Upper lobe of right lung (tissue), 1 donor: ENCODE measurements at places on chromosomes 1 and 21.

DNA sequence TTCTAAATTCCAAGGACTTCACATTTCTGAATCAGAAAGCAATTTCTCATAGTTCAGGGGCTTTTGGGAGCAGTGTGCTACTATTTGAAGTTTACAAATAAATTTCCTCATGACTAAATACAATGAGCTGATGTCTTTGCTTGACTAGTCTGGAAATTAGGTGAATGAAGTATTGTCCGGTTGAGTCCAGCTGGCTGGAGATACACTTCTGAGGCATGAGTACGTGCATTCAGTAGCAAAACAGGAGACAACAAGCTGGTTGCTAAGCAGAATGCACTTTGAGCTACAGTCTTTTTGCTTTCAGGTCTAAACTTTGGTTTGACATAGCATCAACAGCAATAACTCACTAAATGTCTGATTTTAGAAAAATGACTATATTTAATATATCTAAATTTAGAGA lies 27.1 kb downstream of the ZNHIT6 start:
- DNase-seq, result no peak

DNA sequence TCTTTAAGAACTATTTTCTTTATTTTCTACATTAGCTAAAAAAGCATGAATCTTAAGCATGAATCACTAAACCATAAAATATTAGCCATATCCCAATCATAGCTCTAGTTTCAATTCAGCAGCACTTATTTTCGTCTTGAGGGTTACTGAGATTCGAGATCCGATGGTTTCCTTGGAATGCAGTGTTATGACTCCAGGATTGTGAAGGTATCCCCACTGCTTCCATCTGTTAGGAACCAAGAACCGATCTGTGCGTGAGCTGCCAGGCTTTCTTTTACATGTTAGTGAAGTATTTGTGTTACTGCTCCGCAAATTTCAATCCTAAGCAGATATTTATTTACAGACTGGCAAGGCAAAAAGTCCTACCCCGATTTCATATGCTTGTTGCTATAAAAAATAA lies 18.8 kb downstream of the TNFRSF9 start:
- DNase-seq, result no peak

- no peak for DNase-seq
These were observed 172.3 kb downstream of the S1PR1 start for GRCh38 chr1:101409102-101409501.

DNA sequence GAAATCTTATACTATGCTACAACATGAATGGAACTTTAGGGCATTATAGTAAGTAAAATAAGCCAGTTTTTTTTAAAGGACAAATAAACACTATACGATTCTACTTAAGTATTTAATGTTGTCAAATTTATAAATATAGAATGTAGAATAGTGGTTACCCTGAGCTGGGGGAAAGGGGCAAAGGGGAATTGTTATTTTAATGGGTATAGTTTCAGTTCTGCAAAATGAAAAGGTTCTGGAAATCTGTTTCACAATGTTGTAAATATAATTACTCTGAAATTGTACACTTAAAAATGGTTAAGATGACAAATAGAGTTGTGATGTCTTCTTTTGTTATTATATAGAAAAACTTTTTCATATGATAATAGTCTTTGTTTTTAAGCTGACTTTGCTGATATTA lies 366.3 kb downstream of the MRPL39 start:
- DNase-seq, result no peak

DNA sequence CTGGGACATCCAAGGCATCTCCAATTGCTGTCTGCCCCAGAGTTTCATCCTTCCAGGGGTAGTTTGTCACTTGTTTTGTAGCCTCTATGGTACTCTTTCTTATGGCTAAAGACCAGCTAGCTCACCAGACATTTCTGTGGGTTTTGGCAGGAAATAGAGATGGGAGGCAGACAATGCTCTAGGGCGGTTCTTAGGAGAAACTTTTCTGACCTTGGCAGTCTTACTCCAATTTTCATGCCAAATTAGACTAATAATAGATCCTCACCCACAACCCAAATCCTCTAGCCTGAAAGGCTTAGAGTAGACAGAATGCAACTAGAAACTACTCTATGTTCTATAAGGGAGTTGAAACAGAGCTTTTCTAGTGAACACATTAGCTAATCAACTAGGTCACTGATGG lies 69.8 kb downstream of the LRIG2 start:
- DNase-seq, result no peak

DNA sequence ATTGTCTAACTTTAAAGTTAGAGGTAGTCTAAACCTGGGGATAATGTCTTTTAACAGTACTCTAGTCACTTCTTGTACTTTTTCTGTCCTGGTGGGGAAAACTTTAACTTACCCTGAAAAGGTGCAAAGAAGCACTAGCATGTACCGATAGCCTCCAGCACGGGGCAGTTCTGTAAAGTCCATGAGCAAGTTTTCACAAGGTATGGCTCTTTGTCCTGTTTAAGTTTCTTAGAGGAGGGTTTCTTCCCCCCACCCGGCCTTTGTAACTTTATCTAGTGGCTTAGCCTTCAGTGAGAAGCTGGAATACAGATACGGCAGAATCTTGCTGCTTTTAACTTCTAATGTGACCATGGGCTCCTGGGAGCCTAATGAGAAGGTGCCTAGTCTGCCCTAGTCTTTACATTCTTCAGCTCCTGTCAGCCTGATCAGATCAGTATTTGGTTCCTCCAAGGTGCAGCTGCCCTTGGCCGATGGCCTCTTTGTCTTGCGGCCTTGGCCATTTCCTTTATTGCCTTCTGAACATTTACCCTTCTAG lies 39.8 kb upstream of the CFAP126 start:
- no peak for DNase-seq

DNA sequence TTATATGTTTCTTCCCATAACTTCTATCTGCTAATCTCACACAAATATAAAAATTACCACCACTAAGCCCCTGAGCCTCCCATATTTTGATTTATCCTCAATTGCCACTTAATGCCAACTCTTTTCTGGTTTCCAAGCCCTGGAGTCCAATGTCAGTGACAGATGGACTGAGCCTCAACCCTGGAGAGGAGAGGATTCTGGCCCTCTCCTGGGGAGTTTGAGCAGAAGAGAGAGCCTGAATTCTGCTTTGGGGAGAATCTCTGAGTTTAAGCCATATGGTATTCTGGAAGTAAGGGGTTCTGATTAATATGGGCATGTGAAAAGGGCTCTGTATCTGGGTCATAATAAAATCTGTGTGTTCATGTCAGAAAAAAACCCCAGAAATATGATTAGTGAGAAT lies 8.5 kb downstream of the CADM3 start:
- DNase-seq, result no peak

DNA sequence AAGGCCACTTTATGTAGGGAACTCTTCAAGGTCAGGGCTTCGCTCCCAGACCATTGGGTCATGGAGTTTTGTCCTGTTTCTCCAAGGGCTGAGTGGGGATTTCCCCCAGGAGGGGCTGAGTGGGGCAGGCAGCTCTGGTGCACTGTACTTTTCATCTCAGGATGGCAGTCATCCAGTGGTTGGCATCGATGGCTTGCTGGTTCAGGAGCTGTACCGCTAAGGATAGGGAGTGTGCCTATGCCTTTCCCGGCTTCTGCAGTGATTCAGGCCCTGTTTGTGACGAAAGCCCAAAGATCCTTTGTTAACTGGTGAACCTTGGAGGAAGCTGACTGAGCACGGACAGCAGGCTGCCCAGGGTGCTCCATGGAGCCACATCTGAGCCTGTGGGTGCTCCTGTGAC lies 100.1 kb upstream of the GADD45A start:
- DNase-seq, result no peak

DNA sequence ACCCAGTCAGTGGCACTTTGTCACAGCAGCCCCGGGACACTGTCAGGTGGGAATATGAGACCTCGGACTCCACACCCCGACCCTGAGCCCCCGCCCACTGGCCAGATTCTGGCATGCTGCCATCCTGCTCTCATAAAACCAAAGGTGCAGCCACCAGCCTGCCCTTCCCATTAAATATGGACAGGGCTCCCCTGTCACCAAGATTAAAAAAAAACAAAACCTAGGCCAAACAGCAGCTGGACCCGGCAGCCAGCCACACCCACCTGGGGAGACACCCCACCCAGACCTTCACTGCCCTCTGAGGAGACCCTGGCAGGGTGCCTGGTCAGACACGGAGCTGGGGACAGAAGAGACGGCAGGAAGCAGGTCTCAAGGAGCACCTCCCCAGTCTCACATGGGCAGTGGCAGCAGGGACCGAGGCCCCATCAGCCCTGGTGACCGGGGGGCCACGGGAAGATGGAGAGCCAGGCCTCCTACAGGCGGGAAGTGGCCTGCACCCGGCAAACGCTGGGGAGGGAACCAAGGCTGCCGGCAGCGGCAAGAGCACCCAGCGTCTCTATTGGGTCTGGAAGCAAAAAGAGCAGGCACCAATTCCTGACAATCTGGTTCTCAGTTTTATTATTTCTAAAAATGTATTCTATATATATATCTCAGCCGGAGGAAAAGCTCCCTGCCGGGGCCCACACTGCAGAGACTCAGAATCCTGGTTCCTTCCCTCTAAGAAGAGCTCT lies 61.9 kb downstream of the ACOT7 start:
- no peak for DNase-seq

DNA sequence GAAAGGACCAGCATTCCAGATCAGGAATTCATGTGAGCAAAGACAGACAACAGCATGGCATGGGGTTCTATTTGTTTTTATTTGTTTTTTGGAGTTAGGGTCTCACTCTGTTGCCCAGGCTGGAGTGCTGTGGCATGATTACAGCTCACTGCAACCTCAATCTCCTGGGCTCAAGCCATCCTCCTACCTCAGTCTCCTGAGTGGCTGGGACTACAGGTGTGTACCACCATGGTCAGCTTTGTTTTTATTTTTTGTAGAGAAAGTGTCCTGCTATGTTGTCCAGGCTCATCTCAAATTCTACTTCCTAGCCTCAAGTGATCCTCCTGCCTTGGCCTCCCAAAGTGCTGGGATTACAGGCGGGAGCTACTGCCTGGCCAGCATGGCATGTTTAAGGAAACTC lies 9.7 kb upstream of the CAMK2N1 start:
- DNase-seq, result no peak

GRCh38 chr1:183368213-183369108 lies 49.7 kb downstream of the NMNAT2 start:
- no peak for DNase-seq

DNA sequence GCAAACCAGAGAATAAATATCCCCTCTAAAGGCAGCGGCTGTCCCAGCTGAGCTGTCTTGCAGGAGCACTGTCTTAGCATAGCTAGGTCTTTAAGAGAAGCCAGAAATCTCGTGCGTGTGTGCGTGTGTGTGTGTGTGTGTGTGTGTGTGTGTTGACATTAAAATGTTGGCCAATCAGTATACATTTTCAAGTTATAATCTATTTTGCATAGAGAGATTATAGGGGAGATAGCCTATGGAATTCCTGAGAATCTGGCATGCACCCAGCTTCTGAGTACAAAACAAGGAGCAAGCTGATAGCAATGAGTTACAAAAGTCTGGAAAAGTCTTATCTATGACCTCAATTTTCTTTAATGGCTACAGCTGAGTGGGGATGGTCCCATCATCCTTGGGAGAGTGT lies 17.7 kb downstream of the METTL13 start:
- no peak for DNase-seq

- DNase-seq, result no peak
These were observed 13.9 kb downstream of the SERTAD4 start for GRCh38 chr1:210246447-210246846.

- DNase-seq, result peak; percentile 41
These were observed 89.5 kb upstream of the CSF3R start for GRCh38 chr1:36572142-36572715.

- no peak for DNase-seq
These were observed 62.5 kb upstream of the ARHGAP29 start for GRCh38 chr1:94299627-94300553.

- no peak for DNase-seq
These were observed 101.3 kb downstream of the PLPPR4 start for GRCh38 chr1:99365545-99365944.

GRCh38 chr1:205616563-205617293 lies 15.1 kb downstream of the ELK4 start:
- no peak for DNase-seq

- DNase-seq, result no peak
These were observed 22.4 kb downstream of the LAMB3 start for GRCh38 chr1:209629621-209630382.

DNA sequence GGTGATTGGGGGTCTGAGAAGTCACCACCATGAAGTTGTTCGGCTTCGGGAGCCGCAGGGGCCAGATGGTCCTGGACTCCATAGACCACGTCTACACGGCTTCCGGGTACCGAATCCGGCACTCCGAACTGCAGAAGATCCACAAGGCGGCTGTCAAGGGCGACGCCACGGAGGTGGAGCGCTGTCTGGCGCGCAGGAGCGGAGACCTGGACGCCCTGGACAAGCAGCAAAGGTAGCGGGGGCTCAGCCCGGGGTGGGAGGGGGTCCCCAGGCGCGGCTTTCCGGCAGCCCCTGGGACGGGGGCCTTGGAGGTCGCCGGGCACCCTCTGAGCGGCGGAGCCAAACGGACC lies 146.5 kb downstream of the LIPI start:
- DNase-seq, result no peak

GRCh38 chr1:171912509-171913175 lies 71.3 kb downstream of the DNM3 start:
- no peak for DNase-seq

GRCh38 chr1:184695023-184695422 lies 59.6 kb downstream of the EDEM3 start:
- DNase-seq, result no peak

DNA sequence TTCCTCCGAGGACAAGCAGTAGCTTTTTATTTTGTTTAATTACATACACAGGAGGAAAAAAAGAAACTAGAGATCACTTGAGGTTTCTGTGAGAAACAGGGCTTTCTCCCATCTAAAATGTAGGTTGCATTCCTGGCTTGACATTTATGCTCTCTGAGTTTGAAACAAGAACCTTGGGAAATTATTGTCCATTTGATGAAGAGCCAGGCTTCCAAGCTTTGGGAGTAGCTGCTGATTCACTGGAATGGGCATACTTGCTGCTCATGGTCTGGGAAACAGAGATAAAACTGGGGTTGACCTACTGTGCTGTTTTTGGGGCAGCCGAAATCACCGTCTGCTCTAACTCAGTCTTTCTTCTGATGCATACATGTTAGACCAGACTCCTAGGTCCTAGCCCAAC lies 165.4 kb downstream of the MIS18A start:
- no peak for DNase-seq

GRCh38 chr1:44719318-44719717 lies 11.7 kb downstream of the RNU5D-1 start:
- DNase-seq, result no peak

GRCh38 chr1:172069534-172069933 lies 228.2 kb downstream of the DNM3 start:
- DNase-seq, result no peak

GRCh38 chr1:150053926-150054325 lies 13.7 kb upstream of the VPS45 start:
- DNase-seq, result no peak

GRCh38 chr1:162299018-162299417 lies 77.6 kb downstream of the SPATA46 start:
- no peak for DNase-seq

- DNase-seq, result peak; percentile 87
These were observed 10.7 kb downstream of the KCNA10 start for GRCh38 chr1:110508028-110508940.
